ENCODE measurements at places on chromosomes 4 and X. TPM values are rescaled to one million over a fixed set of nuclear protein-coding genes. Genes with fewer than 3 reads are reported as not detected.

DNA sequence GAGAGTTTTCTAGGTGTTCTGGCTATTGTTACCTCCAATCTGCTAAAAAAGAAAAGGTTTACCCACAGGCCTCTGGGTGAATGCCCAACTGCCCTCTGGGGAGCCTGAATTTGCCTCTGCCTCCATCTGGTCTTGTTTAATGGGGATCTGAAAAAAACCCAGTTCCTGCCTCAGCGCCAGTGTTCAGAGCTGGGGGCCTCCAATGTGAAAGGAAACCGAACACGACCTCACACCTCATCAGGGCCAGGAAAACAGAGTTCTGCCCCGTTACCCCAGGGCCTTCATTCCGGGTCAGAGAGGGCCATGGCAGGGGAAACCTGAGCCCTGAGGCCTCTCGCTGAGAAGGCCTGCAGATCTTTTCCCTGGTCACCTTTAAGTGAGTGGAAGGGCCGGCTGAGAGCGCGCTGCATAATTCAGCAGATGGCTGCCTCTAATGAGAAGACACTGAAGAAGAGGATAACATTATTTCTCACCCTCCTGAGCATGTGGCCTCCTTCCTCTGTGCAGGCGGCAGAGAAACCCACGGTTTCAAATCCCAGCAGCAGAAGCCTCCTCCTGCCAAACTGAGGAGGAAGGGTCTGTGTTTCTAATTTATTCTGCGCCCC is 6.8 kb downstream of the SEPTIN6 start:
- no peaks in the 10 kb centered on the region for H3K27me3 ChIP-seq
- DNase-seq: no peak
- H3K4me3 ChIP-seq: no peak overlapping the region
- peaks cover 16% of the 10 kb centered on the region for H3K4me1 ChIP-seq
- H3K36me3 ChIP-seq: no peaks in the 10 kb centered on the region
- H3K27ac ChIP-seq: no peak overlapping the region

DNA sequence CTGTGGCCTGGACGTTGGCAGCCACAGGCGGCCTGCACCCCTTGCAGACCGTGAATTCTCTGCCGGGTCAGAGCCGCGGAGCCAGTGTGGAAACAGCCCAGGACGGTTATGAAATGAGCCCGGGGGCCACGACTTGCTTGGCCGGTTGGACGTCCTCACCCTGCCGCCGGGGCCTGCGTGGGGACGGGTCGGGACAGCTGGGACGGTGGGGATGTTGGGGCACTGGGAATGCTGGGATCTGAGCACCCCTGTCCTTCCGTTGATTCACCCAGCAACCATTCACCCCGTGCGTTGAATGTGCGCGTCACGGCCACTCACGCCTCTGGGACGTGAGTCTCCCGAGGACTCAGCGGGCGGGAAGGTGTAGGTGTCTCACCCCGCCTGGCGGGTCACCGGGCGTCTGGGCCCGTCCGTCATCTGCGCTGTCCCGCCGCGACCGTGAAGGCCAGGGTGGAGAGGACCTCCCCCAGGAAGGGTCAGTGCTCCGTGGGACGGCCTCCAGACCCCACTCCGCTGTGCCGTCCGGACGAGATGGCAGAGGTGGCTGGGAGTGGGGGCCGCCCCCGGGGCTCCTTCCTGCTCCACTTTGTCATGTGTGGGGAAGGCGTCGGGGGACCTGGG is 4.5 kb upstream of the PLCXD1 start:
- H3K27ac ChIP-seq: no peak overlapping the region
- no peak for DNase-seq
- H3K36me3 ChIP-seq: no peaks in the 10 kb centered on the region
- peak overlapping the region; percentile 83 for H3K4me3 ChIP-seq
- H3K27me3 ChIP-seq: no peaks in the 10 kb centered on the region

The RAP1GDS1 gene
- 32.4 TPM for total RNA-seq

The SAGE1 gene
- not detected for total RNA-seq
